ENCODE measurements at places on chromosomes 6 and 20. TPM values are rescaled to one million over a fixed set of nuclear protein-coding genes. Genes with fewer than 3 reads are reported as not detected.

PRDM1 gene
- 1.4 TPM for total RNA-seq

DNA sequence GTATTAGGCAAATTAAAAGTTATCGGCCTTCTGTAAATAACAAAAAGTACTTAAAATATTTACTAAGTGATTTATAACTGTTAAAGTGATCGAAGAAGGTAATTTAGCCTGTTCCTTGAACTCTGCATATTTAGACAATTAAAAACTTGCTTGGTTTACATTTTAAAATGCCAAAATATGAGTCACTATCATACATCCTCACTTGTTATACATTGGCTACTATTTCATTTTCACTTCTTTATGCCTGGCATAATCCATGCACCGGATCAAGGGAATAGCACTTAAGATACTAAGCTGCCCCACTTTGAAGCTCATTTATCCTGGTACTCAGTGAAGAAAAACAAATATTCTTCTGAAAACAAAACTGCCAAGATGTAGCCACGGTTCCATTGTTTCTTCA, 344.6 kb downstream of the UBE3D start:
- DNase-seq = no peak
- H3K36me3 ChIP-seq = no peaks in the 10 kb centered on the region
- no peaks in the 10 kb centered on the region for H3K4me1 ChIP-seq
- H3K27me3 ChIP-seq = no peaks in the 10 kb centered on the region
- no peak overlapping the region for H3K4me3 ChIP-seq

DNA sequence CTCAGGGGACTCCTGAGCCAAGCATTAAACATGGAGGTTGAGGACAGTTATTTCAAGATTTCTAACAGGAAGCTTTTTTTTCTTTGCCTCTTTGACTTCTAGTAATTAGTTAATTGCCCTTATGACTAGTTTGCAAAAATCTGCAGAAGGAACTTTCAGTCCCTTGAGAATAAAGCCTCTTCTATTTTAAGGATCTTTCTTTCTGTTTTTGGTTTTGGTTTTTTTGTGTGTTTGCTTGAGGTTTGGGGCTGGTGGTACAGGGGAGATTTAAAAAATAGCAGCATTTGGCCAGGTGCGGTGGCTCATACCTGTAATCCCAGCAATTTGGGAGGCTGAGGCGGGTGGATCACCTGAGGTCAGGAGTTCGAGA, 259.3 kb downstream of the BMP7 start:
- no peaks in the 10 kb centered on the region for H3K27me3 ChIP-seq
- H3K4me3 ChIP-seq = 0 out of 2 replicates have a peak overlapping the region, but pooled peaks have one; percentile 3
- H3K27ac ChIP-seq = no peak overlapping the region
- H3K36me3 ChIP-seq = no peaks in the 10 kb centered on the region

GRCh38 chr20:50547964-50548363, 37.8 kb downstream of the PTPN1 start:
- H3K4me1 ChIP-seq = no peaks in the 10 kb centered on the region
- DNase-seq = no peak
- H3K27ac ChIP-seq = no peak overlapping the region
- no peak overlapping the region for H3K4me3 ChIP-seq
- 0 out of 2 replicates have a peak, but pooled peaks cover 10% of the 10 kb centered on the region for H3K36me3 ChIP-seq

- no peaks in the 10 kb centered on the region for H3K36me3 ChIP-seq
- no peaks in the 10 kb centered on the region for H3K27me3 ChIP-seq
- H3K4me1 ChIP-seq = no peaks in the 10 kb centered on the region
- no peak overlapping the region for H3K27ac ChIP-seq
- no peak for DNase-seq
- no peak overlapping the region for H3K4me3 ChIP-seq
Observed at GRCh38 chr6:19311786-19312185, 525.4 kb upstream of the ID4 start.

DNA sequence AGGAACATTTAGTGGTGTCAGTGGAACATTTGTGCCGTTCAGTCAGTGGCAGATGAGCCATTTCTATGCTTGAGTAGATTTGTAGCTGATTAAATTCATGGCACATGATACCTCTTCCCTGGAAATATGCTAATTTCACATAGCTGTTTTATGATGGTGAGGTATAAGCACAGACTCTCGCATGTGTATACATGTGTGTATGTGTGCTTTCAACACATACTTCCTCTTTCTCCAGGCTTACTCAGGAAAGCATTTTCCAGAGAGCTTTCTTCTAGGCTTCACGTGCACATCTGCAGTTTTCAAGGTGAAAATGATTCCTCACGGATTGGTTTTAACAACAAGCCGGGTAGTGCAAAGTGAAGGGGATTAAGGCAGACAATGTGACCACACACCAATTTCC, 396.5 kb downstream of the HDGFL1 start:
- no peaks in the 10 kb centered on the region for H3K27me3 ChIP-seq
- no peaks in the 10 kb centered on the region for H3K4me1 ChIP-seq
- H3K27ac ChIP-seq = no peak overlapping the region
- no peak overlapping the region for H3K4me3 ChIP-seq
- H3K36me3 ChIP-seq = no peaks in the 10 kb centered on the region
- DNase-seq = no peak

KHDRBS2 gene
- total RNA-seq = not detected

DNA sequence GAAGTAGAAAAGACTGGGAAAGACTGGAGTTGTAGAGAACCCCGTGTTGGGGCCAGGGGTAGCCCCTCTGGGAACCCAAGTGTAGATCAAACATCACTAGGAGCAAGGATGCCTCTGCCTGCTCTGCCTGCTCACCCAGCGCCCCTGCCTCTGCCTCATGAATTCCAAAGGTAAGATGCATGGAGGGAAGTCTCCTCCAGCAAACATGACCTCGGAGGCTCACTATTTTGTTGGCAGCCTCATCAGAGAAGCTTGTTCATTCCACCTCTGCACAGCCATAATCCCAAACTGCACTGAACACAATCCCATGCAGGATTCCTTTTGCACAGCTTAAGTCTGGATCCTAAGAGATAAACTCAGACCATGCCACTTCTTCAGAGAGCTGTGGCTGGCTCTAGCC, 4.9 kb downstream of the FRS3 start:
- H3K27me3 ChIP-seq = no peaks in the 10 kb centered on the region
- no peaks in the 10 kb centered on the region for H3K36me3 ChIP-seq
- DNase-seq = no peak
- peaks cover 7% of the 10 kb centered on the region for H3K4me1 ChIP-seq
- H3K27ac ChIP-seq = no peak overlapping the region

- no peaks in the 10 kb centered on the region for H3K27me3 ChIP-seq
- H3K4me3 ChIP-seq = no peak overlapping the region
- H3K27ac ChIP-seq = no peak overlapping the region
- H3K36me3 ChIP-seq = no peaks in the 10 kb centered on the region
Observed at GRCh38 chr20:45998337-45998736, 10.4 kb upstream of the MMP9 start.

FOXF2 gene
- total RNA-seq = not detected

VNN1 gene
- total RNA-seq = 0.65 TPM

- 0 out of 2 replicates have a peak, but pooled peaks cover 23% of the 10 kb centered on the region for H3K4me1 ChIP-seq
- H3K27me3 ChIP-seq = no peaks in the 10 kb centered on the region
Observed at GRCh38 chr20:47775841-47776240, 9.4 kb downstream of the SULF2 start.

GRCh38 chr6:119347466-119348095, 2.0 kb downstream of the MAN1A1 start:
- DNase-seq = no peak
- H3K36me3 ChIP-seq = no peaks in the 10 kb centered on the region
- peak overlapping the region; percentile 73 for H3K4me3 ChIP-seq
- H3K27ac ChIP-seq = no peak overlapping the region

DNA sequence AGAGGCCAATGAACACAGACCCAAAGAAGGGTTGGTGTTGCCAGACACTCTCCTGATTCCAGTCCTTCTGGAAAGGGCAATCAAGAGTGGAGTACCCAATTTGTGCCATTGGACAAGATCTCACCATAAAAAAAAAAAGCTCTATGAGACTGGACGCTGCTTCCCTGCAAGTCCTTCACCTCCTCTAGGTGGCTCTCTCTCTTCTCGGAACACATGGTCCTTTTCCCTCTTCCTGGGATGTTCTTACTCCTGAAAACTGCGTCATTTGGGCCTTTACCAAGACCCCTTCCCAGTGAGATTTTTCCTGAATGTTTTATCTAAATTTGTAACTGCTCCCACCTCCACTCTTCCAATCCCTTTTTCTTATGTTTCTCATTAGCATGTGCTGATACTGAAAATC, 280.8 kb downstream of the FOXA2 start:
- H3K36me3 ChIP-seq = no peaks in the 10 kb centered on the region
- no peak overlapping the region for H3K4me3 ChIP-seq
- DNase-seq = no peak
- no peaks in the 10 kb centered on the region for H3K4me1 ChIP-seq

CD24 gene
- total RNA-seq = 93.4 TPM

DNA sequence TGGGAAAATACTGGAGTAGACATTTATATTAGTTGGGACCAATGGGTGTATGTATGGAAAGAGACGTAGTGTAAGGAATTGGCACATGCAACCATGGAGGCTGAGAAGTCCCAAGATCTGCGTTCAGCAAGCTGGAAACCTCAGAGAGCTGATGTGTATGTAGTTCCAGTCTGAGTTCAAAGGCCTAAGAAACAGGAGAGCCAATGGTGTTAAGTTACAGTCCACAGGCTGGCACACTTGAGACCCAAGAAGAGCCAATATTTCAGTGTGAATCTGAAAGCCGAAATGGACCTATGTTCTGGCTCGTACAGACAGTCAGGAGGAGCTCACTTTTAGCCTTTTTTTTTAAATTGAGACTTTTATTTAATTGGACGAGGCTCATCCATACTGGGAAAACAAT, 244.2 kb downstream of the CDKAL1 start:
- no peak overlapping the region for H3K27ac ChIP-seq
- H3K27me3 ChIP-seq = no peaks in the 10 kb centered on the region
- no peaks in the 10 kb centered on the region for H3K4me1 ChIP-seq
- no peak overlapping the region for H3K4me3 ChIP-seq
- no peaks in the 10 kb centered on the region for H3K36me3 ChIP-seq

OR2B6 gene
- 1.5 TPM for total RNA-seq

ADTRP gene
- total RNA-seq = 4.1 TPM

NHLRC1 gene
- total RNA-seq = 0.90 TPM

GRCh38 chr6:139883776-139884175, 509.3 kb upstream of the CITED2 start:
- 0 out of 2 replicates have a peak overlapping the region, but pooled peaks have one; percentile 10 for H3K27ac ChIP-seq
- H3K4me1 ChIP-seq = peaks cover 25% of the 10 kb centered on the region
- H3K36me3 ChIP-seq = no peaks in the 10 kb centered on the region
- no peak overlapping the region for H3K4me3 ChIP-seq

GRCh38 chr6:113629256-113629655, 227.9 kb upstream of the MARCKS start:
- H3K4me3 ChIP-seq = no peak overlapping the region
- peaks cover 41% of the 10 kb centered on the region for H3K4me1 ChIP-seq
- DNase-seq = no peak
- H3K27ac ChIP-seq = no peak overlapping the region

GRCh38 chr6:40999569-40999968, 39.5 kb downstream of the UNC5CL start:
- peaks cover 30% of the 10 kb centered on the region for H3K4me1 ChIP-seq
- no peak for DNase-seq
- no peak overlapping the region for H3K4me3 ChIP-seq
- no peak overlapping the region for H3K27ac ChIP-seq

RRP36 gene
- 45.2 TPM for total RNA-seq

RHAG gene
- not detected for total RNA-seq

Measured in PC-9 (cell line).